HAP-1 (cell line): ENCODE measurements at places on chromosomes 11 and 22.

DNA sequence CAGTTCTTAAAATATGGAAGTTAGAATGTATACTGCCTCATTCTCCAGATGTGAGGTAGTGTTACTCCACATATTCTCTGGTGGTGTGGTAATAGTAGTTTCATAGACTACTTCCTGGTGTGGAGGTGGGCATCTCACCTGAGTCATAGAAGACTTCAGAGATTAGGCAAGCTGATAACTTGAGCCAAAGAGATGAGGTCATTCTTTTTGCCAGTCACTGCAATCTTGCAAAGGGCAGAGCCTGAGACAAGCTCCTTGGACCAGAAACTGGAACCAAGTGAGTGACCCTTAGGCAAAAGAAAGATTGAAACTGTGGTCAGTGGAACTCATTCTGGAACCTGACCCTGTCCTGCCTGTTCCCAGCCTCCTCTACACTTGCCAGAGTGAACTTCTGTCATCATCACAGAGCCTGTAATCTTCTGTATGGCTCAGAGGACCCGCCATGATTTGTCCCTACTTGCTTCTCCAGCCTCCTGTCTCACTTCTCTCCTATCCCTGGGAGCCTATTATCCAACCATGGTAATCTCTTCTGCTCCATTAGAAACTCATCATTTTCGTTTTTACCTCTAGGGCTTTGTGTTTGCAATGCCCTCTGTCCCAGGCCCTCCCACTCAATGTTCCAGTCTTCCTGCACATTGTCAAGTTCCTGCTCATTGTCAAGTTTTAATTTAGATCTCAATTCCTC lies 10.6 kb upstream of the CCDC83 start:
- DNase-seq: no peak

DNA sequence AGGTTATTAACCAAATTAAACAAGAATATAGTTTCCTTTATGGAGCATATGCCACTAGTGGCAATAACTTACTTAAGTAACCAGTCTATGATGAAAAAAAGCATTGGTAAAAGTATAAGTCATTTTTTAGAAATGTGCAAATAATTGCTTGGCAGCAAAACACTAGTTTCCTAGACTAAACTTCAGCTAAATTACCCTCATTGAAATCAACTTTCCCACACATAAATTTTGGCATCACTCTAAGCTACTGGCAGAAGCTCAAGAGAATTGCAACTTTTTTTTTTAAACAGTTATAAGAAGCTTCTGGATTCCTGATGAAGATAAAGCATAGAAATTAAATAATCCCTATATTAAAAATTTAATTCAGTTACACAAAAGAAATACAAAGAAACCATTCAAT lies 12.5 kb downstream of the CCDC34 start:
- DNase-seq: no peak

GRCh38 chr11:8032122-8032521 lies 45.0 kb downstream of the EIF3F start:
- DNase-seq: no peak

- DNase-seq: no peak
Observed at GRCh38 chr11:113332023-113332422, 17.6 kb downstream of the TTC12 start.

GRCh38 chr11:32610797-32611352 lies 27.2 kb downstream of the EIF3M start:
- no peak for DNase-seq

- DNase-seq: no peak
Observed at GRCh38 chr11:95549301-95549700, 240.3 kb downstream of the FAM76B start.

- DNase-seq: peak; percentile 68
Observed at GRCh38 chr11:20337526-20338154, 25.9 kb upstream of the HTATIP2 start.

DNA sequence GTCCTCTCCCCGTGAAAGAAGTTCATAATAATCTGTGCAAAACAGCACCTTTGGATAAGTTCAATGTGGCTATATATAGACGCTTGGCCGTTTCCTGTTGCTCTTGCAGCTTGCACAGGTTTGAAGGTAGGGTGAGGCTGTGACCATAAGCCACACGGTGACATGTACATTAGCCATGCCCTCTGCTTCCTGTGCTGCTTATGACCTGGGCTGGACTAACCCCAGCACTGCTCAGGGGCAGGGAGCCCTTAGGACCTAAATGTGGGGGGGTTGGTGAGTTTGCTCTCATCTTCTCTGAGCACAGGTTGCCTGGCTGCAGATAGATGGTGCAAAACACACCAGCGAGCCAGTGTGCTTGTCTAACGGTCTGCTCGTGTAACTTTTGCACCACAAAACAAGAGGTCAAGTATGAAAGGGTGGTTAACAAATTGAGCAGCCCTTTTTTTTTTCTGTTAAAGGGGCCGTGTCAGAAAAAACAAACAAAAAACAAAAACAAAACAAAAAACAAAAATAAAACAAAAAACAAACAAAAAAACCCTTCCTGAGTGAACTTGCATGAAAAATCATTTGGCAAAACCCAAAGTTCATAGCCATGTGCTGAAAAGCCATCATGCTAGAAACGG lies 37.3 kb downstream of the FLI1 start:
- no peak for DNase-seq

GRCh38 chr11:2163428-2163978 lies 2.5 kb upstream of the INS start:
- DNase-seq: no peak

GRCh38 chr22:39880722-39881121 lies 12.8 kb downstream of the ENTHD1 start:
- DNase-seq: no peak

DNA sequence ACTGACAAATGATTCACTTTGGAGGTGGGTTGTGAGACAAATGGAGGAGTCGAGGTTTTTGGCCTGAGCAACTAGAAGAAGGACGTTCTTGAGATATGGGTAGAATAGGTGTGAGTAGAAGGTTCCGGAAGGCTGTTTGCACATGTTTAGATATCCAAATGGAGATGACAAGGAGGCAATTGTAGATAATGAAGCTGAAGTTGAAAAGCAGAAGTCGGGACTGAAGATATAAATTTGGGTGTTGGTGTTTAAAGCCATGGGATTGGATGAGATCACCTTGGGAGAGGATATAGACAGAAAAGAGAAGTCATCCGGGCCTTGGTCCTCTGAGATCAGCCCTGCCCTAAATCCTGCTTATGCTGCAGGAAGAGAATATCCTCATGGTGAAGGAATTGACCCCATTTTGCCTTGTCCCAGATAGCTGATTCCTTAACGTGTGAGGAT lies 75.5 kb upstream of the CD44 start:
- DNase-seq: no peak

GRCh38 chr11:47184711-47185304 lies 1.4 kb downstream of the PACSIN3 start:
- no peak for DNase-seq

DNA sequence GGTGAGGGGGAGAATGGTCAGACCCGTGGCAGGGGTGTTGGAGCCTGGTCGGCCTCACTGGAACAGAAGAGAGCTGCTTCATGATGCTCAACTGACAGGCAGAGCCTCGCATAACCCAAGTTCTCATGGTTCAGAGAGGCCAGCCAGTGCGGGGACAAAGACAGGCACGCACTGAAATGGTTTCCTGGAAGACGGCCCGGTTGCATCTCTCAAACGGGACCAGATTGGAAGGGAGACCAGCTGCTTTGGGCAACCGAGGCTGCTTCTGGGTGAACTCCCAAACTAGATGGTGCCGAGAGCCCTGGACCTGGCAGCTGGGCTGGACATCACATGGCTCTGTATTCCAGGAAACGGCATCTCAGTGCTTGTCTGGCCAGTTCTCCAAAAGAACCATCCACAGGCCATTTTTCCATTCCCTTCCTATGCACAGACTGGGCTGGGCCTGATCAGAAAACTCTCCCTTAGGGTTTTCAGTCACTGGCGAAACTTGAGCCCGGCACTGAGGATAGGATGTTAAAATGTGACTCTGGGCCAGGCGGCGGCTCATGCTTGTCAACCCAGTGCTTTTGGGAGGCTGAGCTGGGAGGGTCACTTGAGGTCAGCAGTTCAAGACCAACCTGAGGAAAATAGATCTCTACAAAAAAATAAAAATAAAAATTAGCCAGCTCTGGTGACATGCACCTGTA lies 80.1 kb upstream of the PRODH start:
- no peak for DNase-seq

DNA sequence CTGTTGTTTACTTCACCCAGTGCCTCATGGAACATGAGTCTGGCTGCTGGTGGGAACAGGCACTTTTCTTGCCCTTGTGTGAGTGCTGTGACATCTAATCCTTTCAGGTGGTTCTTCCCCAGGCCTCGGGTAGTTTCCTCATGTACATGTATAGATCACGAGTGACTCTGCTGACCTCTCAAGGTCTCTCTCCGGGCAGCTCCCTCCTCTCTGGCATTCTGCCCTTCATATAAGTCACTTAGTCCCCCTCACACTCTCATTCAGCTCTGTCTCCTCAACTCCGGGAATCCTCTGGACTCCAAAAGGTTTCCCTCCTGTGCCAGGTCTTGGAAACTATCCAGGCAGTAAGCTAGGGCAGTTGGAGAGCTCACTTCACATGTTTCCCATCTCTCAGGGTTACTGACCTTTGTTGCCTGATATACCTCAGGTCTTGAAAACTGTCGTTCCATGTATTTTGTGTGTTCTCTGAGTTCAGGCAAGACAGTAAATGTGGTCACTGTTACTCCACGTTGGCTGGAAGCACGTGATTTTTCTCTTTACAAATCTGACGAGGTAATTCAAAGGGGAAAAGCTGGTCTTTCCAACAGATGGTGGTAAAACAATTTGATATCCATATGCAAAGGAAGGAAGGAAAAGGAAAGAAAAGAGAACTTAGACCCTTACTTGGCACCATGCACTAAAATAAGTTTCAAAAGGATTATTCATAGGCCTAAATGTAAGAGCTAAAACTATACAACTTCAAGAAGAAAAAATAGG lies 40.5 kb upstream of the PITPNB start:
- DNase-seq: no peak

DNA sequence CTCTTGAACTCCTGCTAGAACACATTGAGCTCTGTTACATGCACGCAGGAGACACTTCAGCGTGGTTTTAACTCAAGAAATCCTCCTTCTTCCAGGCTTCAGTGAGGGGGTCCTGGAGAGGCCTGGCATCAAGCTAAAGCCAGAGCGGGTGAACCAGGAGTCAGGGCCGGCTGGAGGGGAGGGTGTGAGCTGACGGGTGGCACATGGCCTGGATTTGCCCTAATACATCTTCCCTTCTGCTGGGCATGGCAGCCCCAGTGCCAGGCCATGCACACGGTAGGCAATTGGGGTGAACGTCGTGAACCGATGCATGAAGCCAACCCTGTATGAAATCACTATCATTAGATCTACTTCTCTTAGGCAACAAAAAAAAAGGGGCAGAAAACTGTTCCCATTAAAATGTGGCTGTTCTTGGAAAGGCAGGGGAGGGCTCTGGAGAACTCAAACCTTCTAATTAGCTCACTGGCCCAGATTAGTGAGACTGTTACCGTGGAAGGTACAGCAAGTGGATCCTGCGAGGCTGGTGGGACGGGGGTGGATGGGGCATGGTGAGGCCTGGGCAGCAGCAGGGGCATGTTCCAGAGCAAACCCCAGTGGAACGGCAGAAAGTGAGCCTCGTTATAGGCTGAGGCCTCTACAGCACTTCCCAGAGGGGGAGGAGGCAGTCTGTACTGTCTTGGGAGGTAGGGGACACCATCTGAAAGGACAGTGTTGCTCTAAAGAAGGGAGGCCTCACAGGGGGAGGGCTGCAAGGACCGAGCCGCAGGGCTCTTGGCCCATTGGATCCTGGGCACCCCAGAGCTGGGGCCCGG lies 10.6 kb downstream of the IFT27 start:
- peak; percentile 2 for DNase-seq

DNA sequence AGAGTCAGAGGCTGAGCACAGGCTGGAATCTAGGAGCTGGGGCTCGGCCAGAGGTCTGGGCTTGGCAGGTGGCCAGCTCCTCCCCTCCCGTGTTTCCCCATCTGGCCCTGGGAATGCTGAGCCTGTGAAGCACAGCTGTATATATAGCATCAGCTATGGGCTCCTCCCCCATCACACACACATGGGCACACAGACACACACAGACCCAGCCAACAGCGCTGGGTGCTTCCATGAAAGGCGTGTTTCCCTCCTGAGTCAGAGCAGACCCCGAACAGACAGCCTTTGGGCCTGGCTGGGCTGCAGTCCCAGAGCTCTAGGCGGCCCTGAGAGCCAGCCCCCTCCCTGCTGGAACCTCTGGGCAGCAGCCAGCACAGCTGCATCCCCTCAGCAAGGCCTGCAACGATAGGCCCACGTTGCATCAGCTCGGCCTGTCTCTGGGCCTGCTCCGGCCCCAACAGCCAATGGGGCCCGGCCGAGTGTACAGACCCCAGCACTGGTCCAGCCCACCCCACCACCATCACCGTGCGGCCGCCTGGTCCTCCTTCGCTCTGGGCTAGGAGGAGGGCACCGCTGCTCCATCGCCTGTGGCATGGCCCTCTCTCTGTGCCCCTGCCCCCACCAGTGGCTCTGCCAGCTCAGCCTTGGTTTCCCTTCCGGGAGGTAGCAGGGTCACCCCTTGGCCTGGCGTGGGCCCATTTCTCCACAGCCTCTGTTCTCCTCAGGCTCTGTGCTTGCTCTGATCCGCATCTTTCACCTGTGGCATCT lies 7.6 kb upstream of the SERPINH1 start:
- DNase-seq: no peak

DNA sequence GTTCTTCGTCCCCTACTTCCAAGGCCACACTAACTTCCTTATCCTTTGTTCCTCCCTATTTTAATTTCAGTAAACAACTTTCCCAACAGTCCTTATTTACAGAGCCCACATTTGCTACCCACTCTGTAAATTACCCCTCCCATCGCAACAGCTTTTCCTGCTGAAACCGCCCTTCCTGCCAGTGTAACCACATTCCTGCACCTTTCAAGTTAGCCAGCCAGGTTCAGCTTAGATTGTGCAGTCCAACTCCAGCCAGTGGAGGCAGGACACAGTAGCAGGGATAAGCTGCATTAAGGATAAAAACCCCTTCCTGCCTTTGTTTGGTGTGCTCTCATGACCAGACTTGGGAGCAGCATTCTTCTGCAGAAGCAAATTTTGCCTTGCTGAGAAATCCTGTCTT lies 768.3 kb upstream of the ARHGAP42 start:
- DNase-seq: no peak

DNA sequence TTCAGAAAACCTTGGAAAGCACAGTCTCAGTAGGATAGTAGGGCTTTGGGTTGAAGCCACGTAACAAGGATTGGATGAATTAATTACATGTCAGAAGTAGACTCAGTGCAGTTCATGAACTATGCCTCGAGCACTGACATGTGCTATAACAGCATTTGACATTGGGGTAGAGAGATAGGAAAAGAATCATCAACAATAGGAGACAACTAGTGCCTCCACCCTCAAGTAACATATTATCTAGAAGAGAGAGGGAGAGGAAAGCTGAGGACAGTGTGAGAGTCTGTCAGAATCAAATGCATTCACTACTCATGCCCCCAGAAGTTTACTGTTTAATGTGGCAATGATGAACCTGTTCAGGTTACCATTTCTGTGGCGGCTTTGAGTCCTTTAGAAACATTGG lies 26.4 kb downstream of the MMP13 start:
- no peak for DNase-seq

- no peak for DNase-seq
Observed at GRCh38 chr22:31160328-31160978, 471 bp downstream of the RNF185 start.
